ENCODE measurements at places on chromosomes 4 and X. TPM values are rescaled to one million over a fixed set of nuclear protein-coding genes. Genes with fewer than 3 reads are reported as not detected.

Gene SH3RF1
- 0.63 TPM for total RNA-seq

DNA sequence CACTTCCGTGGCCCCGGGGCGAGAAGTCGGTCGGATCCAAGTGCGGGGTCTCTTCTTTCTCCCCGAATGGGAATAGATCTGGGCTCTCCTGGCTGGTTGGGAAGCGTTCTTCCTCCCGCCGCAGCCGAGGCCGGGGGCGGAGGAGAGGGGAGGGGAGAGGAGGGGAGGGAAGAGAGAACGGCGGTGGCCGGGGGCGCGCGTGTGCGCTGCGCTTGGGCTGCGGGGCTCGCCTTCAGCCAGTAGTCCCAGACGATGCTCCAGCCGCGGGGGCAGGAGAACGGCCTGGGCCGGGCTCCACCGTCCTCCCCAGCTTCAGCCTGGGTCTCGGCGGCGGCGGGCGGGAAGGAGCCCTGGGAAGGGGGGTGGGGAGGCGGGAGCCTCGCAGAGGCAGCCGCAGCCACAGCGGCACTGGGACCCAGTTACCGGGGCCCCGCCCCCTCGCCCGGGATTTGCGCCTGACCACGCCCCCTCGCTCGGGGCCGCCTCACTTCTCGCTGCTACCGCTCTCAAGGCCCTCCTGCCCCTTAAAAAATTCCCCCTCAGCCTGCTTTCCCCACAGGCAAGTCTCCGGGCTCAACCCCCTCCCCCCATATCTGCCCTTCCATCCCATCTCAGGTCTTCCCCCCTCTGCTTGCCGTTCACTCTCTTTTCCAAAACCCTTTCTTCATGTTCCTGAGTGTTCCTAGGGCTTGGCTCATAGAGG lies at the start of gene FGD1:
FGD1 (minus strand) TSS at position 421 of the 703 bp plus-strand sequence. CDS start 802 bp downstream, outside the sequence.
- DNase-seq: peak; percentile 47

GRCh38 chrX:67731061-67731460 lies 187.2 kb downstream of the AR start:
- DNase-seq: no peak

Gene KLF8
- total RNA-seq: 5.0 TPM

DNA sequence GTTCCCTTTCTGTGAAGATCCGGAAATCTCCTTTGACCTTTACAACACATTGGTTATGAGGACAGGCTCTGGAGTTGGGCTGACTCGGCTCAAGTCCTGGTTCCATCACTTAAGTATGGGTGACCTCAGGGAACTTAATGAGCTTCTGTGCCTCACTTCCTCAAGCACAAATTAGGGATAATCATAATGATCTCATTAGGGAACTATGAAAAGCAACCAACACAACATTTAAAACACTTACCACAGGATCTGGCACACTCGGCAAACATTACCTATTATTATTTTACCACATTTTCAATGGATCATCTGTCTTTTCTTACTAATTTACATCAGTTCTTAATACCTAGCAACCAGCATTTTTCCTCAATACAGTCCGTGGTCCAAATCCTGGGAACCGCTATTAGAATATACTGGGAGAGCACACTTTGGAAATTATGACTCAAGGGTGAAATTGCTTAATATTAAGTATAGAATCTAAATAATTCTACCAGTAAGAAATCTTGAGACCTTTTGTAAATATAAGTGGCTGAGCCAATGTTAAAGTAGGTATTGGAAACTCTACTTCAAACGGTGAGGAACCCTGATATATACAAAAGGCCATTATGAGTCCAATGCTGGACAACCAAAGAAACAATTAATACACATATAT lies 19.6 kb downstream of the ADGRA3 start:
- DNase-seq: no peak

DNA sequence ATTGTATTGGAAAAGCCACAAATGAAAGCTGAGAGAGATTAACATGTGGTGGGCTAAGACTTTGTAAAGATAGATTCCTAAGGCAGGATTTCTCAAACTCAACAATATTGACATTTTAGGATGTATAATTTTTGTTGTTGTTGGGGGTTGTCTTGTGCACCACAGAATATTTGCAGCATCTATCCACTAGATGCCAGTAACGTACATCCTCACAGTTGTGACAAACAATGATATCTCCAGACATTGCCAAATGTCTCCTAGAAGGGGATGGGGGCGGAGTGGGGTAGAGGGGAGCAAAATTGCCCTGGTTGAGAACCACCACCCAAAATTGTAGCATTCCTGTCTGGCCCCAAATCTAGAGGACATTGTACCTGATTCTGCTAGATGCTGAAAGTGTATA lies 14.7 kb upstream of the CBR4 start:
- DNase-seq: no peak

DNA sequence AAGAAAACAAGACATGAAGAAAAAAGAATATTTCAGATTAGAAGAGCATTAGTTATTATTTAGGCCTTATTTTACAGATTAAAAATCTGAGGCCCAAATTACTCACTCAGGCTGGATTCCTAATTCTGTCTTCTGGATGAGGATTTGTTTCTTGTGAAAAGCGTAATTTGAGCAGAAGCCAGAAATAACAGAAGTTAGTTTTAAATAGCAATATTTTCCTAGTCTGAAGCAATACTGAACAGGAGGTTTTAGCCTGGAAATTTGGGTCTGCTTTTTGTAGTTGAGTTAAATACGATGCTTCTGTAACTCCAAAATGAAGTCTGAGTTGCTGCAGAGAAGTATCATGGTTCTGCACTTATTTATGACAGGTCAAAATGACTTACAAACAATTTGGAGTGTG lies 124.9 kb downstream of the RTL3 start:
- no peak for DNase-seq
